ENCODE measurements at places on chromosomes 3 and 15.

GRCh38 chr3:195041871-195042742 is 228.9 kb downstream of the XXYLT1 start:
- DNase-seq = no peak

- no peak for DNase-seq
Observed at GRCh38 chr15:92840149-92840548, 60.0 kb upstream of the CHD2 start.

DNA sequence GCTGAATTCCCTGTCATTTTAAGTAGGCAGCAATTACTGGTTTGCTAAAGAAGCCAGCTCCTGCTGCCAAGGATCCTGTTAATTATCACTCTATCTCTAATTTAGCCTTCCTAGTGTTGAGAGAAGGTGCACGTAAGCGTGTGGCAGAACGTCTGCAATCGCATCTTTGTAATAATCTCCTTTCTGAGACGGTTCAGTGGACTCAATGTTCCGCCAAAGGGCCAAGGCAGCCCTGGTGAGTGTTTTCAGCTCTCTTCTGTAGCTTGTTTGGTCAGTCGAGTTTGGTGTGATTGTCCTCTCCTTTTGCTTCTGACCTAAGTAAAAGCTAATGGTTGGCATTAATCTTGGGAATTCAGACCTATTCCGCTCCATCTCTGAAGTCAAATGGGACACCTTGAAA is 24.2 kb downstream of the MITF start:
- DNase-seq = no peak

DNA sequence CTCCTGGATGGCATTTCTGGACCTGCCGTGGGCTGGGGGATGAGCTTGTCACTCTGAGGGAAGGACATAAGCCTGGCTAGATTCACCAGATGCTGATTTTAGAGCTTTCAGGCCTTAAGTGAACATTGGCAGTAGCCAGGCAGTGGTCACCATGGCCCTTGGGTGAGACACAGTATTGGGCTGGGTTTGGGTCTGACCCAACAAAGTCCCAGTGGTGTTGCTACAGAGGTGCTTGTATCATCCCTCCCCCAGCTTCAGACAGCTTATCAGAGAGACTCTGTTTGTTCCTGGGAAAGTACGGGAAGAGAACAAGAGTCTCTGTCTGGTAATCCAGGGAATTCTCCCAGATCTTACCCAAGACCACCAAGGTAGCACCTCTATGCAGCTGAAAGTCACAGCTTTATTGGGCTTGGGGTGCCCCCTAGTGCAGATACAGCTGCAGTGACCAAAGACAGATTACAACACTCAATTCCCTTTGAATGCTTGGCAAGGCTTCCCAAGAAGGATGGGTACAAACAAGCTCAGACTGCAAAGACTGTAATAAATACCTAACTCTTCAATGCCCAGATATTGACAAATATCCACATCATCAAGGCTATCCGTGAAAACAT is 9.8 kb upstream of the RUVBL1 start:
- DNase-seq = peak; percentile 15

DNA sequence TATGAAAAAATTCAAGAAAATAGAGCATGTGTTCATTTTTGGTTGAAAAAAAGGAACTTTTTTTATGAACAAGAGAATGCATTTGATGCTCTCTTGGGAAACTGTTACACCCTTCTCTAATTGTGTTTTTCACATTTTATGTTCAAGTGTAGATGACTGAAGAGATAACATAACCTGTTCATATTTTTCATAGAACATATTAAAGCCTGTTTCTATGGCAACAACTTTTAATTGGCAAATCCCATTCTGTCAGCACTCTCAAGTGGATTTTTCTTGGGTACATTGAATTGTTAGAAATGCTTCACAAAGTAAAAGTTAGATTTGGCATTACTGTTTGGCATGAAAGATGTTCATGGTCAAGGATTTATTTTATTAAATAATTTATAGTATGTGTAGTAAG is 117.5 kb downstream of the MBNL1 start:
- DNase-seq = no peak

DNA sequence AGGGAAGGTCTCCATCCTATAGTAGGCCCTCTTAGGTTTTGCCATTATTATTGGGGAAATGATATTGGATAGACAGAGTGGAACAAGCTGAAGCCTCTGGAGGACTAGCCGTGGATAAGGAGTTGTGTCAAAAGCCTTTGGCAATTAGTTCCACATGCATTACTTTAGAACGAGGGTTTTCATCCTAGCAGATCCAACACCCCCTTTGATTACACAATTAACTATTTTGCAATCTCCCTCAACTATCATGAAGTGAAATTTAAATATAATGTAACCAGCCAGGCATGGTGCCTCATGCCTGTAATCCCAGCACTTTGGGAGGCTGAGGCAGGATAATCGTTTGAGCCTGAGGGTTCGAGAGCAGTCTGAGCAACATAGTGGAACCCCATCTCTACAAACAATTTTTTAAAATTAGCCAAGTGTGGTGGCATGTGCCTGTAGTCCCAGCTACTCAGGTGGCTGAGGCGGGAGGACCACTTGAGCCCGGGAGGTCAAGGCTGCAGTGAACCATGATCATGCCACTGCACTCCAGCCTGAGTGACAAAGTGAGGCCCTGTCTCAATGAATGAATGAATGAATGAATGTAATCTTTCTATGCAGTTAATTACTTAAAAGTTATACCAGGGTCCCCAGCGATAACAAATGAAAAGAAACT is 56.8 kb downstream of the PXYLP1 start:
- DNase-seq = no peak

DNA sequence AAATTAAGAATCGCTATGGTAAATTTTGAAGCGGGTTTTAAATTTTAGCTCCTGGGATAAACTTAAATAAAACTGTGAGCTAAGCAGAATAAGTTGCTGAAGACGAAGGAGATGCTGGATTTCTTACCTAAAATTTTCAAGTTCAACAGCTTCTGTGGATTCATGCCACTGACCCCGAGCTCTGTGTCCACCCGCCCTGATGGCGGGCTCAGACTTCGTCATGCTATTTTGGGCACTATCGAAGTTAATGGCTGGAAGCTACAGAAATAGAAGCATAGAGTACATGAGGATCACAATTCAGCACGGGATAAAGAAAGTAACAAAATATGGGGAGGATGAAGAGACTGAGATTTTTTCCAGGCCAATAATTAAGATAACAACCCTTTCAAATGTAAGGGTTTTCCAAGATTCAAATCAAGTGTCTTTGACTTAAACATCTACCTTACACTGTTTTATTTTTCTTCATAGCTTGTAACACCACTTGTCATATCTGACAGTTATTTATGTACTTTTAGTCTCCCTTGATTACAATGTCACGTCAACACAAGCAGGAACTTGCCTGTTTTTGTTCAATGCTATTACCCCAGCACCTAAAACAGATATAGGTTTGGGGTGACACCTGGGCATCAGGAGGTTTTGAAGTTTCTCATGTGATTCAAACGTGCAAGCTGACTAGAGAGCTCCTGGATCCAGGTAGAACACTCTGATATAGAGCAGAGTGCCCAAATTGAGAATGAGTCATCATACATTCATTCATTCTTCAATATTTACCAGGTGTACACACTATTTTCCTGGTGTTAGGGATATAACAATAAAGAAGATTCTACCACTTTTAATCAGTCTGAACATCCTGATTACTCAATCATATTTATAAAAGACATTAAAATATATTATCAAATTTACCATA is 23.0 kb downstream of the NEK10 start:
- DNase-seq = no peak

GRCh38 chr3:16132190-16132589 is 42.3 kb upstream of the GALNT15 start:
- DNase-seq = no peak

DNA sequence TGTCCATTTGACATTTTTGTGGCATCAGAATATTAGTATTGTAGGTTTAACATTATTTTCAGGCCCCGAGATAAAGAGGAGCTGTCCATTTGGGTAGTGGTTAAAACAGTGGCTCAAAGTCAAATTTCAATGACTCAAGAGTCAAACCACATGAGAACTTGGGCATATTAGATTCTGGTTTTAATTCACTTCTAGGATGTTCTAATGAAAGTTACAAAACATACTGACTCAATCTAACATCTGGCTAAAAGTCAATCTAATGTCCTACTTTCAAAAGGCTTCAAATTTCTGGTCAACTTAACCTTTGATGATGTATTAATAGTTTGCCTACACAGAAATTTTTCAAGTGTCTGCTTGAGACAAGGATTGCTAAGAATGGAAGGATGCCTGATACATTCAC is 112.4 kb downstream of the ABI3BP start:
- no peak for DNase-seq

DNA sequence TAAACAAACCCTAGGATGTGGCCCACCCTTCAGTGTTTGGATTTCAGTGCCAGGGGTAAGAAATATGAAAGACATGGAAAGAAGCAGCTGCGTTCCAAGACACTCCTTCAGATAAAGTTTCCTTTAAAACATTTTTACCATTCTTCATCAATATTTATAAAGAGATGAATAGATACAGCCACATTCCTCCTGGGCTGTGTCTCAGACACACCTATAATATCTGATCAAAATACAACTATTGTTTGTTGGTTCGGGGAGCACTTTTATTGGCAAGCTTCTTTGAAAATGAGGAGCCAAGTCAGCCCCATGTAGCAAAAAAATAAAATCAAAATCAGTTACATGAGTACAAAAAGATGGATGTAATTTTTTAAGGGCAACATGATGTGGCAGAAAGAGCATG is 53.2 kb downstream of the RPL22L1 start:
- no peak for DNase-seq

DNA sequence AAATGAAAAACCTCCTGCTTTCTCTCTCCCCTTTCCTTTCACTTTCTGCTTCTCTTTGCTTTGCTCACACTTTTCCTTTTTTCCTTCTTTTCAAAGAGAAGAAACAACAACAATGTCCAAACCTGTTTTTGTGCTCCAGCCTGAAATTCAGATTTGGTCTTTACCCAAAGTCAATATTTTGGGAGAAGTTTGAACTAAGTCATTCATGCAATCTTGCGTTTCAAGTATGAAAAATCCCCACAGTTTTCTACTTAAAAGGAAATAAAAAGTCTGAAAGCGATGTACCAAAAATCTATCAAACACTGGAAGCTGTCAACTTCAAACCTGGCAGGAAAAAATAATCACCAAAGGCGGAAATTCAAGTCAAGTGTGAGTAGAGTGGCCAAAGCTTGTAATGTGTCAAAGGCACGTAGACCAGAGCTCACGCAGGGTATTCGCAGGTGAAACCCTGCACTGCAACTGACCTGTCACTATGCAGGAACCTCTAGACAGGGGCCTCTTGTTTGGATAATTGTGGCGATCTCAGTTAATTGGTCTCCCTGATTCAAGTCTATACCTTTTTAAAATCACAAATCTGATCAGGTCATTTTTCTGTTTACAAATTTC is 118.8 kb upstream of the GALNT15 start:
- DNase-seq = no peak

GRCh38 chr15:81088470-81089013 is 45.5 kb upstream of the CFAP161 start:
- DNase-seq = no peak

GRCh38 chr3:28067014-28067413 is 174.4 kb upstream of the CMC1 start:
- DNase-seq = no peak

All from DMS79 treated with DMSO at 0.1 percent for 48 hours (cell line).